Cortex of kidney (tissue), 1 donor: ENCODE measurements at places on chromosomes 6 and 20.

- DNase-seq, result no peak
These were observed 35.7 kb upstream of the HAO1 start for GRCh38 chr20:7975851-7976414.

DNA sequence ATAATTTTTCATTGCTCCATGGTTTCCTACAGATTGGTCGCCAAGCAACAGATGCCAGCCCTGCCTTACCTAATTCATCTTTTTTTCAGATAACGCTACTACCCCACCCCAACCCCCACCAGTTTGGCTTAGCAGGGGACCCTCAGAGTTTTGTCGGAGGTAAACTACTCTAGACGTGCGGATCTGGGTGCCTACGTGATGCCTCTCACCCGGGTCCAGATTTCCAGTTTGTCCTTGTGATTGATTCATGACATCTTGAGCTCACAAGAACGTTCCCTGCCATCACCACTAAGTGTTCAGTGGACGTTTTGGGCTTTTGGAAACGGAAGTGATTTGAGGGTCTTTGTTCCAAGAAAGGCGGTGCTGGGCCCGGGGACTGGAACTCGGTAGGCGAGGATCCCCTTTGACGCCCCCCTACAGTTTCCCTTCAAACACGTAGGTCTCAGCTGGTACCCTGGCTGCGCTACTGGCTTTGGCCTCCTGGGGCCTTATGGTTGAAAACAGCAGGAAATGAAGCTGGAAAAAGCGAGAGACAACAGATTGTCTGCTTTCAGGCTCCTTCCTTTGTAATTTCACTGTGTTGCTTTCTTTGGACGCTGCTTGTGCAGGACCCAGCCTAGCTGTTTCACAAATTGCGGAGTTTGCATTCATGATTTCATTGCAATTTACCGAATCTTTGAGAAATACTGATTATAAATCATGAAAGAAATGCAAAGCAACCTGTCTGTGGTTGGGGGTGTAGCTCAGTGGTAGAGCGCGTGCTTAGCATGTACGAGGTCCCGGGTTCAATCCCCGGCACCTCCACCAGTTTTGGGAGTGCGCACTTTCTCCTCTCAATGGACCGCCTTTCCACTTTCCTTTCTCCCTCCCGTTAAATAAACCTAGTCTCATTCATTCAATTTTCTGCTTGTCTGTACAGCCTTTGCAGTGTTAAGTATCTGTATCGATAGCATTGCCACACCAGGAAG, 81.0 kb downstream of the GPX5 start:
- DNase-seq, result no peak

- DNase-seq, result no peak
These were observed at the start of gene ZNF334 for GRCh38 chr20:46512943-46513844. Gene ZNF334, minus strand, starts transcription at chr20:46513559. Its CDS starts 1,457 bp downstream, at chr20:46512102.

DNA sequence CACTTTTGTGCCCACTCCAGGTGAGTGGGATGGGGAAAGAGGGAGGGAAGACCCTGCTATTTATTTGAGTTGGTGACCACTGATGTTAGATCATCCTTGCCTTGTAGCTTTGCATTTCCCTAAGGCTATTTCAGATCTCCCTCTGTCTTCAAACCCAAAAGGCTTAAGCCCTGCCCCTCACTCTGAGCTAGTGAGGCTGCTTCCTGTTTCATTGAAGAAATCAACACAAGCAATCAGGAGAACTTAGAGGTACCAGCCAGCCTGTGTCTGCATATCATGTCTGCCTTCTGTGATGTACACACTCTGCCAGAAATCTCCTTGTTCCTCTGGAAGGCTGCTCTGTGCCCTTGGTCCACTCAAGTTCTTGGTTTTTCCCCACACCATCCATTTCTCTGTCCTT, 135.3 kb downstream of the ARID1B start:
- DNase-seq, result no peak

- DNase-seq, result no peak
These were observed 279.9 kb downstream of the SLC35F1 start for GRCh38 chr6:118186672-118187567.

DNA sequence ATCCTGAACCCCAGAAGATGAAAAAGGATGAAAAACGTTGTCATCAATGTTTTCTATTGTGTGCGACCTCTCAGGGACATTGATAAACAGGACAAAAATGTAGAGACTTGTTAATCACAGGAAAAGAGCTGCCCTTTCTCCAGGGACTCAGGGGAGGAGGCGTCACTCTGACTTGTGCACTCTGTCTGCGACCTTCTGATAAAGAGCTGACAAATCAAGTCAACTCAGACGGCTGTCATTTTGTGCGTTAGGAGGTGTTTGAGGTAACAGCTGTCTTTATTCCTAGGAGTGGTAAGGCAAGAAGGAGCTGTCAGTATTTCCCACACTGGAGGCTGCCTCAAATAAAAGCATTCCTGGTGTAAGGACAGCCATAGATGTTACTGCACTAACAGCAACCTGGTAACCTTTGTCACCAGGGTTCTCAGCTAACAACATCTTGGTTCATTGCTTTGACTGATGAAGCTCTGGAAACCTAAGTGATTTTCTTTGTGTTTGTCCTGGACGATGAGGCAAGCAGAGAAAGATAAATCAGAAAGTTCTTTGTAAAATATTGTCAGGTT, 38.6 kb upstream of the NXT1 start:
- no peak for DNase-seq

- no peak for DNase-seq
These were observed 159.9 kb downstream of the CD83 start for GRCh38 chr6:14277405-14277930.

GRCh38 chr6:166289207-166290060, 18.8 kb downstream of the PRR18 start:
- no peak for DNase-seq

DNA sequence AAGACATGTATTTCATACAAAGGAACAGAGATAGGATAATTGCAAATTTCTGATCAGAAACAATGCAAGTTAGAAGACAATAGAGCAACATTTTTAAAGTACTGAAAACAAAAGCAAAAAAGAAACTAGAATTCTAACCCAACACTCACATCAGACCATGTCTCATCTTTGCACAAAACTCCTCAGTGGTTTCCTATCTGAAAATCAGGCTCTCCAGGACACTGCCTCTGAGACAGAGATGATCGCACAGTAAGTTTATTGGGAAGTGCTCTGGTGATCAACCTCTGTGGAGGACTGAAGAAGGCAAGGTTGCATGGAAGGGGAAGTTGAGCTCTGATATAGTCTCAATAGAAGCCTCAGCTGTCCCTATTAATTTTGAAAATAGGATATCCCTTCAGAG, 2.3 kb upstream of the TTBK1 start:
- DNase-seq, result no peak

GRCh38 chr20:41370176-41370575, 3.6 kb upstream of the EMILIN3 start:
- no peak for DNase-seq

DNA sequence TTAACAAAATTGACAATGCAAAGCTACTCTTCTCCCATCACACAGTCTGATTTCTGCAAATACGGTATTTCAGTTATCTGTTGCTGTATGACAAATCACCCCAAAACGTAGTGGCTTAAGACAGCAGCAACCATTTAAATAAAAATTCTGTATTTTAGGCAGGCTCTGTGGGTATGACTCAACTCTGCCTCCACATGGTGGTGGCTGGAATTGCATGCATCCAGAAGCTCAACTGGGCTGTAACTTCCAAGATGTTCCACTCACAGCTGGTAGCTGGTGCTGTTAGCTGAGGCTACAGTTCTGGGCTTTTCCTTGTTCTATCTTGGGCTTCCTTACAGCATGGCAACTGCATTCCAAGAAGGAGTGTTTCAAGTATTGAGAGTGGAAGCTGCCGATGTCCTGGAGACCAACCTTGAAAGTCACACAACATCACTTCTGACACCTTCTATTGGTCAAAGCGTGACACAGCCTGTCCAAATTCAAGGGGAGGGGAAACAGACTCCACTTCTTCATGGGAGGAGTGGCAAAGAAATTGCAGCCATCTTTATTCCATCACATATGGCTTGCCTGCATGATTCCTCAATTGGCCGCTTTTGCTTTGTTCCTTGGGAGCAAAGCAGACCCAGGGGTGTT, 39.7 kb upstream of the TULP1 start:
- no peak for DNase-seq

GRCh38 chr20:63239431-63239830, 3.7 kb downstream of the BIRC7 start:
- no peak for DNase-seq

GRCh38 chr6:152240436-152240835, 396.7 kb downstream of the SYNE1 start:
- DNase-seq, result no peak

GRCh38 chr6:160750276-160750689, 48.2 kb downstream of the PLG start:
- DNase-seq, result no peak

- DNase-seq, result no peak
These were observed 10.4 kb upstream of the FKBPL start for GRCh38 chr6:32140420-32141046.

GRCh38 chr6:70601014-70601413, 34.3 kb downstream of the SDHAF4 start:
- no peak for DNase-seq

DNA sequence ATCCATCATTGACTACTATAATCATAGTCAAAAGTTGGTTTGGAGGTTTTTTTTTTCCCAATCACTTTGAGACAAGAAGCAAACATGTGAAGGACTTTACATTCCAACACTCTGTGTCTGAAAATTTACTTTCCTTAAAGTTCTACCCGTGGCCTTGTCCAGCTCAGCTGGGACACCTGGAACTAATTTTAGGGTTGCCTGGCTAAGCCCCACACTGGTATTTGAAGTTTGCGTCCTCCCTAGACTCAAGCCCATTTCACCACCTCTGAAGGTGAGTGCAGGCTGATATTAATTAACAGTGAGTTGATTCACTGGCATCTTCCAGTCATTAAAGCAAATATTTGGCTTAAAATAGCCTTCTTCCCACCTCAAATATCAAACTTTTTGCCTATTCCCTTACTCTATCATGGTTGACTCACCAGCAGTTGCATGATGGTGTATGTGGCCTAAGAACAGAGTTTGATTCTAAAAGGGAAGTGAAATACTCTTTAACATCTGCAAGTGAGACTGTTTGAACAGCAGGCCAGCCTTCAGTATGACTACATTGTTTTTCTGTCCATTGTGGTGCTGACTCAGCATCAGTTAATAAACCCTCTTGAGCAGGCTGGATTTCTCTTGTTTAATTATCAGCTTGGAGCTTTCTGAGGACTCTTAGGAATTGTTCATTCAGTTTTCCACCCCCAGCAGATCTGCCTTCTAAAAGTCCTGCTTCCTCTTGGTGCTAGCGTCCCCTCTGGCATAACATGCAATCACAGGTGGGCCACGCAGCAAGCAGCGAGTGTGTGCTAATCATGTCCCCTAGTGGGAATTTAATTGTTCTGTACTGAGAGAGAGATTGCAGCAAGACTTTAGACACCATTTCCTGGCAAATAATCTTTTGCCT, 1.8 kb upstream of the PRDM1 start:
- DNase-seq, result no peak

- DNase-seq, result no peak
These were observed 54.6 kb upstream of the MRAP2 start for GRCh38 chr6:83978997-83979396.

- DNase-seq, result no peak
These were observed 188.4 kb downstream of the JARID2 start for GRCh38 chr6:15434263-15434662.

DNA sequence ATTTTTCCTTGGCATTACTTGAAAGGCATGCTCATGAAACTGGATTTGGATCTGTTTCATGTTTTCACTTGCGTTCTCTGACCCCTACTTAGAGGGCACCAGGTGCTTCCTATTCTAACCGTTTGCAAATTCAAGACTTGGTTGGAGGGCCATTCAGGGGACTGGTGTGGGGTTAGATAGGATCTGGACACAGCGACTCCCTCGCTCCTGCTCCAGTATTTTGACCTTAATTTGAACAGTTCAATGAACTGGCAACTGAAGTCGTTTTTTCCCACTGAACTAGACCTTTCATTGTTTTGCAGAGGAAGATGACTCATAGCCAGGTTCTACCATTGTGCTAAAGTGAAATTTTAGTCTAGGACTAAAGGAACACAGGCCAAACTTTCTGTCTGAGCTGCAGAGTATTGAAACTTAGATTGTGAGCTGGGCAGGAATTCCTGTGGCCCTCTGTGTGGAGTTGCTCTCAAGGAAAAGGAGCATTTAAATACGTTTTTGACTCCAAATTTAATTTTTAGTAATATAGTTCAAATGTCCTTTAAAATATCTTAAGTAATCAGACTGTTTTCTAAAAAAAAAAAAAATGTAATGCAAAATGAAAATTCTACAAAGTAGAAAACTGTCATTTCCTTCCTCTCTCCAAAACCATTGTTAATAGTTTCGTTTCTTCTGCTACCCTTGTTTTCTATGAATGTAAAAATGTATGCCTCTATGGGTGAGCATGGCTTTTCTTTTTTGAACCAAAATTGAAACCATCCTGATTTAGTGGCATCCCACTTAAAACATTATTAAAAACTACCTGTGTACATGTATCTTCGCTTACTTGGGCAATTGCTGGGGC, 64.8 kb downstream of the UTRN start:
- no peak for DNase-seq

- no peak for DNase-seq
These were observed 431.2 kb upstream of the PTCHD4 start for GRCh38 chr6:48542191-48542590.

DNA sequence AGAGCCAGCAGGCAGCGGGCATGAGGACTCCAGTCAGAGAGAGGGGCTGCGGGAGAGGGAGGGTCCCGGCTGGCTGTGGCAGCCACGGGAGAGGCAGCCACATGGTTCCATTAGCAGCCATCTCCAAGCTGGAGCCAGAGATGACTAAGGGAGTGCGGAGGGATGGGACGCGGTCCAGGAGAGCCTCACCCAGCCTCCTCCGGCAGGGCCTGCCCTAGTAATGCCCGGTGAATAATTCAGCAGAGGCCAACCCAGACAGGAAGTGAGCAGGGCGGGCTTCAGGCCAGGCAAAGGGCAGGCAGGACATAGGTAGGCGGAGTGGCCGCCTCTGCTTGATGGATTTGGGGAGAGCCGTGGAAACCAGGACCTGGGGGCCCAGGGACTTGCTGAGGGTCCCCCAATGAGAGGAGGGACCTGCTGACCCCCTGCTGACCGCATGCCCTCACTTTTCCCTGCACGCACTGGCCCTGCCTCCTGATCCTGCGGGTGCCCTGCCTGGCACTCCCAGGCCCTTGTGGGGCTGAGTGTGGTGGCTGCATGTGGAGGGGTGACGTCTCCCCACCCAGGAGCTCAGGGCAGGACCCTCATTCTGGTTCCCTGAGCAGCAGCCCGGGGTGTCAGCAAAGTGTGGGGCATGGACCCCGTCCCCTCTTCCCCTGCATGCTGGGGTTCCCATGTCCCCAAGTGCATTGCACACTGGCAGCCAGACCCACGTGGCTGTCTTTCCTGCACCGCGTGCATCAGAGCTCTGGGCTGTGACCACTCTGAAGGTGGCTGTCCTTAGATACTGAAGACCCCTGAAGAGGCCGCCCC, 51.8 kb upstream of the SLCO4A1 start:
- DNase-seq, result no peak

DNA sequence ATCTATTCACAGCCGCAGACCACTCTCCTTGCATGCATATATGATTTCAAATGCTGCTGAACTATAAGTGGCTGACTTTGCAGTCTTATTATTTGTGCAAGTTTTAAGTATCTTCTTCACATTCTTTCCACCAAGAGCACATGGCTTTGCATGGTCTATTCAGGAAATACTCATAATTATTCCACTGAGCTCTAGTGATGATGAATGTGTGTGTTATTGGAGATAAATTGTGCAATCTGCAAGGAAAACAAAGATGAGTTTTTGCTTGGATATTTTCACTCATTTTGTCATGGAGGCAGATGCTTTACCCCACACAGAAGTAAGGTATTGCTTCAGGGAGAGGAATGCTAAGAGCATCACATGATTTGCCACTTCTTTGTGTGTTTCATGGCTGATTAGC, 764.6 kb downstream of the TBC1D32 start:
- DNase-seq, result no peak
